Right cardiac atrium (tissue), 5 donors: ENCODE measurements at places on chromosomes 3 and 15. TPM values are rescaled to one million over a fixed set of nuclear protein-coding genes. Genes with fewer than 3 reads are reported as not detected.

DNA sequence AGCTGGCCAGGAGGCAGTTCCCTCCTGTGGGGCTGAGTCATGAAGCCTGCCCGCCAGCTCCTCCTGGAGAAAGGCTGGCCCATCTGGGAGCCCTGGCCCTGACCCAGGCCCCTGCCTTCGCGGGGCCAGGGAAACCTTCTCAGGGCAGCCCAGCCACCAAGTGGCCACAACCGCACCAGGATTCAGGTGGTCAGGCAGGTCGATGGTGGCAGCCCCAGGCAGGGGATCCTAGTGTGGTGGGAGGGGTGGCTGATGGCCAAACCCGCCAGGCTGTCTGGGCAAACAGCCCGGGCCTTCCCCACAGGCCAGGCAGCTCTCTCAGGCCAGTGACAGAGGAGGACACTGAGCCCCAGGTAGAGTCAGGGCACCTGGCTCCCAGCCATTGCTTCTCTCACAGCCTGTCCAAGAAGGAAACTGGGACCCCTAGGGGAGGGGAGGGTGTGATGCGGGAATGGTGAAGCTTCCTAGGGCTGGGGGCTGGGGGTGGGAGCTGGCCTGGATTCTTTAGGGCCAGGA is 1.2 kb downstream of the TWF2 start:
- peak; percentile 95 for DNase-seq

FBXO40 gene
- polyA plus RNA-seq: 72.1 TPM

DNA sequence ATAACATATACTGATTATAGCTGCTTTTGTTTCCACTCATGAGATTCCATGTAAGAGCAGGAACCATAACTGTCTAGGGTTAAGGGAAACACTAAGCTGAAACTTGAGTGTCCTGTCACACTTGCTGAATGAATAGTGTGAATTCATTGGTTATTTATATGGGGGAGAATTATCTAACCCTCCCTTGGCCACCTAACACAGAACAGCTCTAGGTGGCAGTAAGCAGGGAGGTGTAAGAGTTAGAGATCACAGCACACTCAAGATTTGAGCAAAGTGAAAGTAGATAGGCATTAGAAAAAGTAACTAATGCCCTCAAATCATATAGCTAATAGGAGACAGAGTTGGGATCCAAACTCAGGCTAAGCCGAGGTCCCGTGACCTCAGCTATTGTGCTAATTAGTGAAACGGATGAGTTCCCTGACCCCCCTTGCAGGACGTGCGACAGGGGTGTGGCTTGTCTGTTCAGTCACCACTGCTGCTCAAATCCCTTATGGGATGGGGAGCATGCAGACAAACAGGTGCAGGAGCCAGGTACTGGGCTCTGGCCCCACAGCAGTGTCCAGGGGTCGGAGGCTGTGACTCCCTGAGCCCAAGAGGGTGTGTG is 27.7 kb upstream of the ANO10 start:
- no peak for DNase-seq

DNA sequence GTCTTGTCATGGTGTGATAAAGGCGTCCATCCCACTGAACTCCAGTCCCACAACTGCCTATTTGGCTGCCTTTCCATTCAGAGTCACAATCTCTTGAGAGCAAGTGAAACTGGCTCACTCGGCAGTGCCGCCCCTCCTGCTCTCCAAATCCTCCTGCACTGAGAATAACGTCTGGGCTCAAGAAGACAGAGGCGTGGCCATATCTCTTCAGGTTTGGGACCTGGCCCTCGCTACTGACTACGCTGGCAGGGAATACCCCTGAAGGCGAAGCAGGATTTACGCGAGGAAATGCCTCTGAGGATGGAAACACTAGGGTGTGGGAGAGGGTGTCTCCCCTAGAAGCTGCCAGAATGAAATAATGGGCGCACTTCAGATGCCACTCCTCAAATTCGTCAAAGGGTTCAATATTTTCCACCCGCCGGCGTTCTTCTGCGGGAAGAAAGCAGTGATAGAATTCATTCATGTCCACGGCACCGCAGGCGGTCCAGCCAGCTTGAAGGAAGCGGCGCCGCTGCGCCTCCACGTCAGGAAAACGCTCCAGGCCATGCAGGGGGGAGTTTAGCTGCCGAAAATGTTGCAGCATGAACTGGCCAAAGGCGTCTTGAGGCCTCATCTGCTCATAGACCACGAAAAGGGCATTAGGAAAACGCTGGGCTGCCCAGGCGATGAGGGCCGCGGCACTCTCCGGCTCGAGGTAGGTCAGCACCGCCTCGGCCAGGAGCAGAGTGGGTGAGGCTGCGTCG is 985 bp downstream of the LCMT2 start:
- peak; percentile 69 for DNase-seq

CCDC191 gene
- polyA plus RNA-seq: 1.4 TPM

GRCh38 chr3:11604139-11604892 is 39.4 kb downstream of the VGLL4 start:
- DNase-seq: no peak

- DNase-seq: no peak
Measured at GRCh38 chr3:7249493-7250076, 388.7 kb downstream of the GRM7 start.

- no peak for DNase-seq
Measured at GRCh38 chr3:151468284-151468917, 7.5 kb upstream of the IGSF10 start.

MYL3 gene
- 1,012 TPM for polyA plus RNA-seq

GRCh38 chr15:34693053-34693744 is 61.6 kb downstream of the GJD2 start:
- no peak for DNase-seq

DNA sequence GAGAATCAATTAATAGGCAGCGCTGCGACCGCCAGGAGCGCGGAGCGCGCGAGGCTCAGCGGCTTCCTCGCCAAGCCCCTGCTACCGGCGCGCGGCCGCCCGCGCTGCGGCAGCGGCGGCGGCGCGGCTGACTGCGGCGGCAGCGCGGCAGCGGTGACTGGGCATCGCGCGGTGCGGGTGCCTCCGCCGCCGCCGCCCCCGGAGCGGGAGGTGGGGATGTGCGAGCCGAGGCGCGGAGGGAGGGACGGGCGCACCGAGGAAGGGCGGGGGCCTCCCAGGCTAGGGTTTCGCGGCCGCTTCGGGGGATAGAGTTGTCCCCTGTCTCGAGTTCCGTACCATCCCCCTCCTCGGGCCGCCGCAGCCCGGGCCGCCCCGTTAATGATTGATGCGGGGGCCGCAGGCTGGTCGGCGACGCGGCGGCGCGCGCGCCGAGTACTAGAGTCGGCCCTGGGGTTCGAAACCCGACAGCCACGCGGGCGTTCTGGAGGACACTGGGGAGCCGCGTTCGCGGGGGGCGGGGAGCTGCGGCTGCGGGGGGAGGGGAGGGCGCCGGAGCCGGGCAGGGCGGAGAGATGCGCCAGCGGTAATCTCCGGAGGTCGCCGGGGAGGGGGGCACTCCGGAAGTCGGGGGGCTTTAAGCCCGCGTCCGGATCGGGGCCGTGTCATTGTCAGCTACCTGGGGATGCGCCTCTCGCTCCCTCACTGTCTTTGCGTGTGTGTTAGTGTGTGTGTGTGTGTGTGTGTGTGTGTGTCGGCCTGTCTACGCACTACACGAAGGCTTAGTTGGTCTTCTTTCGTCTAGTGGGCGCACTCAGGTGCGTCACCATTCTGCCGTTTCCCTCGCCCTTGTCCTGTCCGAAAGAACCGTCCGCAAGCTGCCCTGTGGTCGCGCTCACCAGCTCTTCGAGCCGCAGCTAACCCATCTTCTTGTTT is at the start of gene PAQR9:
PAQR9 (minus strand) TSS at position 159 of the 933 bp plus-strand sequence. CDS start 338 bp downstream, outside the sequence.
- no peak for DNase-seq

- DNase-seq: no peak
Measured at GRCh38 chr15:68606375-68606774, 27.6 kb downstream of the CORO2B start.

TLR9 gene
- 0.05 TPM for polyA plus RNA-seq

TRPC1 gene
- 11.1 TPM for polyA plus RNA-seq

- no peak for DNase-seq
Measured at GRCh38 chr15:73386886-73387506, 18.2 kb upstream of the HCN4 start.

GRCh38 chr3:161371441-161372320 is at the start of gene SPTSSB:
TSS of gene SPTSSB (minus strand) at chr3:161371517. CDS start at chr3:161346323, 25,194 bp downstream.
- peak; percentile 60 for DNase-seq

- DNase-seq: no peak
Measured at GRCh38 chr15:91807122-91807521, 46.4 kb upstream of the SLCO3A1 start.

CAMKV gene
- not detected for polyA plus RNA-seq

DNA sequence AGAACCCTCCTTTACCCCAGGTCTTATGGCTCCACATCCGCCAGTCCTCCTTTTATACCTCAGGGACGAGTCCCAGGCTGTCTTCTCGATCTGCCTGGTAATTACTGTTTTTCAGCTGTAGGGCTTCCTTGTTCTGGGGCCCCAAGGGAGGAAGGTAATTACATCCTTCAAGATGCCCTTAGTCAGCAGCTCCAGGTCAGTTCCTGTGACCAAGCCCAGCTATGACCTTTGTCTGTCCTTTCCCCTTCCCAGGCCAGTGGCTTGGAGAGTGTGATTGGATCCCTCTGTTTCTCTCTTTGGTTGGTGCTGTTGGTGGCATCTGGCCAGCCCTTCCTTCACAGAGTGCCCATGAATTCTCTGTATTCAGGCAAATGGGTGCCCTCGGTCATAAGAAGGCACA is 92.6 kb downstream of the AAGAB start:
- peak; percentile 47 for DNase-seq

DNA sequence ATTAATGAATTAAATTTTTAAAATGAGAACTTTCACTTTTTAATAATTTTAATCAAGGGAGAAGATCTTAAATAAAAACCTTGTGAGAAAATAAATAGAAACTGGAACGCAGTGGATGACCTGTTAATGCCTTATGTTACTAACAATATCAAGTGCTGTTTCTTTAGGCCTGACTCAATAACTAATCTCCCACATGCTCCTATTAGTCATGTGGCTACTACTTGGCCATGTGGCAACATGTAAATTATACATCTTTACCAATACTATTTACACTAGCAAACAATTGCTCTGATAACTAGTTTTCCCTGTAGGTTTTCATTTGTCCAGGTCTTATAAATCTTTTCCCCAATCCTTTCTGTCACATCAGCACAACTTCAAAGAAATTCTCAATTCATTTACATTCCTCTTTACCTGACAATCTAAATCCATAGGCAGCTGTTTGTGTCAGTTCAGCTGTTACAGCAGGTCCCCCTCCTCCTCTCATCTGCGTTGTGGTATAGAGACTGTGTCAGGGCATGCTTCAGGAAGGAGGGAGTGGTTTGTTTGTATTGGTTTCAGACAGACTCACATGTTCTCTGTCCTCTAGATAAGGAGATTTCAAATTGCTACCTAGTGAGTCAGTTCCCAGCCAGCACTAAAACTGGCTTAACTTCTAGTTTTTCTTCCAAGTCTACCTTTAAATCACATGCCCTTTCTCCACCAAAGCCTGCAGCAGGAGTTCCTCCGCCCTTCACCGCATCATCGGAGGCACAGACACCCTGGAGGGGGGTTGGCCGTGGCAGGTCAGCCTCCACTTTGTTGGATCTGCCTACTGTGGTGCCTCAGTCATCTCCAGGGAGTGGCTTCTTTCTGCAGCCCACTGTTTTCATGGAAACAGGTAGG is 11.3 kb upstream of the C3orf52 start:
- DNase-seq: no peak

GRCh38 chr3:17183951-17184550 is 299.3 kb downstream of the PLCL2 start:
- no peak for DNase-seq

GRCh38 chr3:87201727-87202126 is 25.4 kb upstream of the CHMP2B start:
- no peak for DNase-seq
